Activated naive CD4-positive, alpha-beta T cell treated with anti-CD3 and anti-CD28 coated beads for 36 hours (primary cell): ENCODE measurements at places on chromosomes 13 and 19. TPM values are rescaled to one million over a fixed set of nuclear protein-coding genes. Genes with fewer than 3 reads are reported as not detected.

- no peak for DNase-seq
These were observed 16.4 kb downstream of the EMP3 start for GRCh38 chr19:48341515-48342413.

The GAS6 gene
- 3.2 TPM for total RNA-seq

The SOHLH2 gene
- not detected for total RNA-seq

- peak; percentile 20 for DNase-seq
These were observed 379.4 kb downstream of the KLF12 start for GRCh38 chr13:73754727-73755292.

- DNase-seq: no peak
These were observed 24.7 kb upstream of the ZC3H13 start for GRCh38 chr13:46077265-46077664.

DNA sequence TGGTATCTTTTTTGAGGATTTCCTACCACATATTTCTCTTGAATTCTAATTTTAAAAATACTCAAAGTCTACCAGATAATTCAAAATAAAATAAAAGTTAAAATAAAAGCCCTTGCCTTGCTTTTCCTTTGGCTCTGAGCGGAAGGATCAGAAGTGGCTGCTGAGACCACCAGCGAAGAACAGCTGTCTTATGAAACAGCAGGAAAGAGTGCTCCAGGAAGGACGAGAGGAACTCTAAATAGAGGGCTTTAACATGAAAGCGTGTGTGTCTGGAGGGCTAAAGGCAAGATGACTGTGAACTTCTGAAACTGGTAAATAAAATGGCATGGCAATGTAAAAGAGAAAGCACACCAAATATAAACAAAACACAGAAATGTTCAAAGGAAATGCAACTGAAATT lies 521.5 kb upstream of the SPRY2 start:
- no peak for DNase-seq

- DNase-seq: no peak
These were observed 11.2 kb upstream of the LYPD3 start for GRCh38 chr19:43476606-43477005.

- DNase-seq: no peak
These were observed 105.5 kb downstream of the TEX26 start for GRCh38 chr13:31037874-31038500.

The ZNF285 gene
- total RNA-seq: 0.67 TPM

The RPL21 gene
- total RNA-seq: 1,839 TPM

The LYL1 gene
- total RNA-seq: 2.2 TPM

The ZFP30 gene
- total RNA-seq: 10.7 TPM

The SIGLEC8 gene
- total RNA-seq: not detected

DNA sequence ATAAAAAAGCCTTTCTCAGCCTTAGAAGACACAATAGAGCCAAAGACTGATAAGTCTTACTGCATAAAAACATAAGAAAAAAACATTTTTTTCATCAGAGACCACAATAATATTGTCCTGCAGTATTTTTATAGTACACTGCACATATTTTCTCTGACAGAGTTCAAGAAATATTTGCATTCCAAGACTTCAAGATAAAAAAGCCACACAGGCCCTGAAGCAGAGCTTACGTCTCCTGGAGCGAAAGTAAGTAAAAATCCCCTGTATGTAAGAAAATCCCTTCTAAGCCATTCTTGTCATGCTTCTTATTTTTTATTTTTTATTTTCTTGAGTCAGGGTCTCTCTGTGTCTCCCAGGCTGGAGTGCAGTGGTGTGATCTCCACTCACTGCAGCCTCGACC lies 755.9 kb downstream of the LIG4 start:
- DNase-seq: no peak

GRCh38 chr13:108669381-108669780 lies 40.0 kb downstream of the MYO16 start:
- no peak for DNase-seq

DNA sequence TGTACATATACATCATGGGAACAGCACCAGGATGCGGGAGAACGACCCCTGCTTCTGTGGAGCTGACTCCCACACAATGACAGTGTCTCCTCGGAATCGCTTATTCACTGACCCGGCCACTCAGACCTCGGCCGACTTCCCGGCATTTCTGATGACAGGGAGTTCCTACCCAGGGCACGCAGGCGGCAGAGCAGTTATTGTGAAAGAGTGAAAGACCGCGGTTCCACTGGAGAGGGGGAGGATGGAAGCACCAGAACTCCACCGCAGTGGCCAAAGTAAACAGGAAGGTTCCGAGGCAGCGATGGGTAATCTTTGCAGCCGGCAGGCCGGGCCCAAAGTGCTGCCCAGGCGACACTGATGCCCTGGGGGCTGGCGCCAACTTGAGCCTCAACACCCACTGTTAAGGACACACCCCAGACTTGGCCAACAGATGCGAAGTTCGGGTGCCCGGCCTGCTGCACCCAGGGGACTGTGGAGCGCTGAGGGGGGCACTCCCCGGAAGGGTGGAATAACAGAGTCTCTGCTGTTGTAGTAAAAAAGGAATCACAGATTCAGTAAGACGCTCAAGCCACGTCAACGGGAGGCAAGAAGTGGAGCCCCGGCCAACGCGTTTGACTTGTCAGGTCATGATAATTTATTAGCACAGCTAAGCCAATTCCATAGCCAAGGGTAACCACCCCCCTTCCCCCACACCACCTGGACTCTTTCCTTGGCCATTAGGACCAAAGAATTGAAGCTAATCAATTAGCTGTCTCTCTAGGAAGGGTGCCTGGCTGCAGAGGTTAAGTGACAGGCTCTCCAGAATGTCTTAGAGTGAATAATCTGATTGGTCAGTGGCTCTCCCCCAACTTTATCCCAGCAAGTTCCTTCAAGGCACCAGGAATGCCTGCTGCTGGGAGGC lies 5.8 kb downstream of the MLLT1 start:
- no peak for DNase-seq

The RELB gene
- 57.3 TPM for total RNA-seq

GRCh38 chr13:80562433-80563156 lies 221.7 kb upstream of the SPRY2 start:
- no peak for DNase-seq

GRCh38 chr13:110405597-110406450 lies 98.7 kb downstream of the COL4A2 start:
- DNase-seq: no peak

DNA sequence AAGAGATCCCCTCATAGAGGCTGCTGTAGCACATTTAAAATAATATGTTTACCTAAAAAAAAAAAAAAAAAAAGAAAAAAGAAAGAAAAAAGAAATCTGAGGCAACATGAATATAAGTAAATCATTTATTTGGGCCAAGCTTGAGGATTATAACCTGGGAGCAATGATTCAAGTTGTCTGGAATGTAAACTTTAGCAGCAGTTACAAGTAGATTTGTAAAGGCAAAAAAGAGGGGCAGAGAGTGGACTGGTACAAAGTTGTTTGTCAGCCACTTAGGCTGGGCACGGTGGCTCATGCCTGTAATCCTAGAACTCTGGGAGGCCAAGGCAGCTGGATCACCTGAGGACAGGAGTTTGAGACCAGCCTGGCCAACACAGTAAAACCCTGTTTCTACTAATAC lies 11.3 kb downstream of the ZNF43 start:
- no peak for DNase-seq

The FLT1 gene
- total RNA-seq: 21.9 TPM

The GPC6 gene
- total RNA-seq: not detected

GRCh38 chr13:42017264-42017663 lies 31.2 kb upstream of the DGKH start:
- DNase-seq: no peak

GRCh38 chr13:109241160-109241559 lies 545.2 kb downstream of the IRS2 start:
- DNase-seq: no peak

- DNase-seq: no peak
These were observed 12.3 kb downstream of the SLC7A1 start for GRCh38 chr13:29583073-29583785.

- DNase-seq: no peak
These were observed 11.9 kb downstream of the LRFN1 start for GRCh38 chr19:39308531-39309304.

The TMEM272 gene
- total RNA-seq: 0.42 TPM

GRCh38 chr13:41550276-41550675 lies 92.9 kb downstream of the RGCC start:
- DNase-seq: no peak

- DNase-seq: no peak
These were observed 273.7 kb downstream of the DIAPH3 start for GRCh38 chr13:59890054-59890453.

The GPR12 gene
- not detected for total RNA-seq

DNA sequence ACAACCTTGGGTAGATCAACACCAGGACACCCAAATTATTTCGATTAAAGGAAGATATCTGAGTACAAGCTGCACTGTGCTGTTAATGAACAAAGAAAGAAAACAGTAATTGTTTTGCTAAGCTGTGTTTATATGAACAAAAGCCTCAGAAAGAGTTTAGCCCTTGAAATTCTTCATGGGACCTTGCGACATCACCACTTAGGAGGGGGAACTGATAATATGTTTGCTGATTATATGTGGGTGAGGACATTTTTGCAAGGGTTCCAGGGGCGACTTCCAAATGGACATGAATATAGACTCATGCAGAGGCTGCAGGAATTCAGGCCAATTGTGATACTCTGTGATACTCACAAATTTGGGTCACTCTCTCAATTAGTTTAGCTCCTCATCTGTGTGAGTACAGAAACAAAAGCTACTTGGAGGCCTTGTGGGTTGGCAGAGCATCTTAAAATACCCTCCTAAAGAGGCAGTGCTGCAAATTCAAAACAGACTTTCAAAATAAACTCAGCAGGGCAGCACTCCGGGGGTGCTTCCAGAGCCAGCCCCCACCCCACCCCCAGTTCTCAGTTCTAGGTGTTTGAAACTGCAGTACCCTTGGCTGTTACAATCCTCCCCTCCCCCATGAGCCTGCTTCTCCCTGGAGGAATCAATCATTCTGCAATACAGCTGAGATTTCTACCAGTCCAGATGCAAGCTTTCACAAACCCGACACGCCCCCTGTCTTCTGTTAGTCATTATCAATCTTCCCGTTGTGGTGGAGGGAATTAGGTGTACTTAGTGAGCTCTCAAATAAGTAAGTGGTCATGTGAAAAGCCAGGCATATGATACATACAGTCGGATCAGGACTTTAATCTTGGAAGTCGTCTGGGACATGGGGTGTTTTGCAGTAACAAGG lies 97.0 kb upstream of the MBNL2 start:
- DNase-seq: peak; percentile 44
